ENCODE measurements at places on chromosomes 13 and 19.

GRCh38 chr13:48494874-48495273, 38.0 kb downstream of the RCBTB2 start:
- no peak for DNase-seq

- peak; percentile 68 for DNase-seq
Observed at GRCh38 chr13:39036212-39036611, 1.7 kb downstream of the PROSER1 start.

- DNase-seq = no peak
Observed at GRCh38 chr19:42411581-42412178, 15.5 kb downstream of the LIPE start.

GRCh38 chr13:34654203-34654602, 287.9 kb upstream of the NBEA start:
- no peak for DNase-seq

DNA sequence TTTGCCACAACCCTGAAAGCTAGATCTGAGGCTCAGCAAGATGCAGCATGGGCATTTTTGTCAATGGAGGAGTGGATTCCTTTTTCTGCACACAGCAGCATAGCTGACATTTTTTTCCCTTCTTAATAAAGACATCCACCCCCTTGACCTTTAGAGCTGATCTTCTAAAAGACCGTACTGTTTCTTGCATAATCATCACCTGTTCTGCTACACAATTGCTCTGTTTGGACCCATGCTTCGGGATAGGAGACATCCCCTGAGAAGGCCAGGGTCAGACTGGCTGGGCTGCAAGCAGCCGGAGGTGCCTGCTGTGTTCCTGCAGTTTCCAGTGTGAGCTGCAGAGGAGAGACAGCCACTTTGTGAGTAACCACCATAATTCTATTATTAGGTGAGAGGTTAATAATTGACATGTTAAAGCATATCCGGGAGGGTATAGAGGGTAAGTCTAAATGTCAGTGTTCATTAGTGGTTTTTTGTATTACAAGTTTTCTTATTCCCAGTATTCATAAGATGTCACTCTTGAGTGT, 108.5 kb upstream of the C1QTNF9B start:
- DNase-seq = no peak

DNA sequence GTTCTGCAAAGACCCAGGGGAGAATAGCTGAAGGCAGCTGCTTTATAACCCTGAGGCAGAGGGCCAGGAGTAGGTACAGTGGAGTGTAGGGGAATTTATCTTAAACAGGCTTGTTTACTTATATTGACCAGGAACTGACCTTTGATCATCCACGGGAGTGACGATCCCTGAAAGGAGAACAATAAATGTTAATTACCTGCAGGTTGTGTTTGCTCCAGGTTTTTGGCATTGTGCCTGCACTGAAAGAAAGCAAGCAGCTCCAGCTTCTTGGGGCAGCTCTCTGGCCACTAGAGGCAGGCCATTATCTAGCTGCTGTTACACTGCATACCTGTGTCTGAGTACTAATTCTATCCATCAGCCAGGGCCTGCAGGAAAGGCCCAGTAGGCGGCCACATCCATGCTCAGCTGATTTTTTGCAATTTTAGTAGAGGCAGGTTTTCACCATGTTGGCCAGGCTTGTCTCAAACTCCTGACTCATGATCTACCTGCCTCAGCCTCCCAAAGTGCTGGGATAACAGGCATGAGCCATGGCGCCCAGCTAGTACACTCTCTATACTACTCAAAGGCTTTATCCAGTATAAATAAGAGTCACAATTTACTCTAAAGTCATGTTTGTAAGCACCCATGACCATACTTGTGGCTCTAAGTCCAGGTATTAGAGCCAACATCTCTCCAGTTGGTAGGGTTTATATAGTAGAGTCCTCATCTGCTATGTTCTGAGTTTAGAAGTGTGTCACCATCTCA, 8.5 kb upstream of the ZNF91 start:
- DNase-seq = no peak

DNA sequence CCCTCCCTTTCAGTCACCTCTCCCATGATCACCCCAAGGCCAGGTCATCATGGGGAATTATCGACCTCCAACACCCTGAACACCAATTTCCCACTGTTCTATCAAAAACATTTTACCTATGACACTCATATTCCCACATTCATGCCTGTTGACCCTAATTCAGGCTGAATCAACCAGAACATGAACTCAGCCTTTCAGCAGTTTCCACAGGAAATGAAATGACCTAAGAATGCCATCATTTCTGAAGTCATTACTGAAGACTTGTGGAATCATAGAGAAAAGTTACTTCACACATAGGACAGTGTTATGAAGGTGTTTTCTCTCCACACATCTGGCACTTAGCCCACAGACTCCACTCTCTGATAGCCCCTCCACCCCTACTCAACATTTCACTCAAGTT, 29.9 kb upstream of the FAM124A start:
- no peak for DNase-seq

- DNase-seq = no peak
Observed at GRCh38 chr19:56170261-56170660, 5.5 kb upstream of the GALP start.

- peak; percentile 53 for DNase-seq
Observed at GRCh38 chr13:27283906-27284493, 13.4 kb downstream of the RASL11A start.

DNA sequence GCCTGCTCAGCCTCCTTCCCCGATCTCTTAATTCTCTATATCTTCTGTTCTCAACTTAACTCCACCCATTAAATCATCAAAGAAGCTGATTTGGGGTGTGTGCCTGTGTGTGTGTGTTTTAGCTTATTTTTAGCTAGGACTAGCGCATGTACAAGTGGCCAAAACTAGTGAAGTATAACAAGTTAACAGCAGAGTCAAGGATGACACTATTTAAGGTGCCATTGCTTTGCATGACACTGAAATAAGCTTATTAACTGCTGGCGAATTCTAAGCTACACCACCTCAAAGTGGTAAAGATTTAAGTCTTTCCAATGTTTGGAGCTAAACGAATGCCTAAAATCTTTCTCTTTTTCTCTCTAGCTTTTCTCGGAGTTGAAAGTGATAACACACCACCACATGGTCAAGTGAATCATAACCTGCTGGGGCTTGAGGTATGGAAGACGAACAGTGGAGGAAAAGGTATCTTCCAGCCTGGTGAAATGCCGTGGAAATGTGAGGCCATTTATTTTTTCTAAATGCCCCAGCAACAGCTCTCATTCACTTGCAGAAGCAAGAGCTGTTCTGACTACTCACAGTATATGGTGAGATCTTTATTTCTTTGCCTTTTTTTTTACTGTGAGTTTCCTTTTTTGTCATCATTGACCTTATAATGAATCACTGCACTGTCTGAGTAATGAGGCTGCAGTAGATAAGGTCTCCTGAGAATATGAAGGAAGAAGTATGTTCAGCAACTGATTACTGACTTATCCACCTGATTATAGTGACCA, 570.3 kb downstream of the PCDH9 start:
- DNase-seq = peak; percentile 90

- no peak for DNase-seq
Observed at GRCh38 chr13:47455626-47456025, 545.4 kb downstream of the SUCLA2 start.

DNA sequence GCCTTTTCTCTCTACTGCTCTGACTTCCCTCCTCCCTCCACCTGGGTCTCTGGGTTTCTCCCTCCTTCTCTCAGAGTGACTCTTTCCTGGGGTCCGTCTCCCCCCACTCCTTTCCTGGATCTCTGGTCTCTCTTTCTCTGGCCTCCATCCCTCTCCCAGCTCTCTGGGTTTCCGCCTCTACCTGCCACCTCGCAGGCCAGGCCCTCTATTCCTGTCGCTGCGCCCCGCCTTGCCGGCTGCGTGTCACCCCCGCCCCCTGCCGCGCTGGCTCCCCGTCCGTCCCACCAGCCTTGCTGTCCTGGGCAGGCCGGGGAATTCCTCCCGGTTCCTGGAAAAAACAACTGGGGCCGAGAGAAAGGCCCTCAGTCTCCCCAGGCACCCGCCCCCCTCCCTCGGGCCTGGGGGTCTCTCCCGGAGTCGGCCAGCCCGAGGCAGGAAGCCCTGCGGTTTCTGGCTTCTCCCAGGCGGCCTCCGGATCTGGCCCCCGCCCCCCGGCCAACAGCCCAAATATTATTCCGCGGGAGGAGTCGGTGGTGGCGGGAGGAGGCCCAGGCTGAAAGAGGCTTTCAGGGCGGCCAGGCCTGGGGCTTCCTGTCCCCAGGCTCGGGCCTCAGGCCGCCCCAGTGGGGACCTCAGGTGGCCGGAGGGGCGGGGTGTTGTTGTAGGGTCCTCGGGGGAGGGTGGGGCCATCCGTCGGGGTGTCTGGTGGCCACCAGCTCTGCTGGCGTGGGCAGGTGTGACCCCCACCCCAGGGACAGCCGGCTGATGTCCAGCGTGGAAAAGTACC, 9.3 kb downstream of the IRF2BP1 start:
- no peak for DNase-seq

DNA sequence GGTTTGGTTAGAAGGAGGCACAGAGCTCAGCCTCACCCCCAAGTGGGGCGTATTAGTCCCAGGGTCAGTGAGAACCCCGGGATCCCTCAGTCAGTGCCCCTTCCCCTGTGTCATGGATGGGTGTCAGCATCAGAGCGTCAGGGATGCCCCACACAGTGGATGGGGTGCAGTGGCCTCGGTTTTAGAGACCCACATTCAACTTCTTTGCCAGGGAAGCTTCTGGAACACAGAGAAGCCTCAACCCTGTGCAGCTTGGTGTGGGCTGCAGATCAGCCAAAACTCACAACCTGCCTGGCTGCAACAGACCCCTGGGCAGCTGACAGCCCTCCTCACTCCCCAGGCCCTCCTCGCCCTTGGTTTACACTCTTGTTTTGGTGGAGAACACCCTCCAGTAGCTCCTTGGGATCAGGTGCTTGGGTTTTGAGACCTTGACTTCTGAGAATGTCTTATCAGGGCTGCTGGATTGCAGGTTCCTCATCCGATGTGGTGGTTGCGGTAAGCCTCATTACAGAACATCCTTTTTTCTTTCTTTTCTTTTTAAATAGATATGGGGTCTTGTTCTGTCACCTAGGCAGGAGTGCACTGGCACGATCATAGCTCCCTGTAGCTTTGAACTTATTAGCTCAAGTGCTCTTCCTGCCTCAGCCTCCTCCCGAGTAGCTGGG, 11.0 kb downstream of the ZNF333 start:
- no peak for DNase-seq

DNA sequence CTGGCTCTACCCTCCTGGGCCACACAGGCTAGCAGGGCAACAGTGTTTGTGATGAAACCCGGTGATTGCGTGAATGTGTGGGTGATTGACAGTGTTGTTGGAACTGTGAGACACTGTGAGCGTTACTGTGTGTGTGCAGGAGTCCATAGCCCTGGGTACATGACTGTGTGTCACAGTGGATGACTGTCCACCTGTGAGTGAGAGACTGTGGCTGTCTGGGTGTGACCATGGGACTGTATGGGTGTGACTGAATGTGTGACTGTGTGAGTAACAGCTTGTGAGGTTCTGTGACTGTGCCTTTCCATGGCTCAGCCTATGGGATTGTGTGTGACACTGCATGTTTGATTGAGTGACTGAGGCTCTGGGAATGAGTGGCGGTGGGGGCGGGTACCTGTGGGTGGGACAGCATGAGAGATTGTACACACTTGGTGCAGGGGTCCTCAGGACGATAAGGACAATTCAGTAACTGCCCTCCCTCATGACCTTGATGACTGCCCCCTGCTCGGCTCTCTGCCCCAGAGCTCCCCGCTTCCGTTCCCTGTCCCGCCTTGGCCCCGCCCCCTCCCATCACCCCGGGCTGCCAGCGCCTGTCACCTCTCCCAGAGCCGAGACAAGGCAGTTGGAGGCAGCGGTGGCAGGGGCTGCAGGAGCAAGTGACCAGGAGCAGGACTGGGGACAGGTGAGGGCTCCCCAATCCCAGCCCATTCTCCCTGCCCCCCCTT, at the start of gene GIPR:
Gene GIPR, plus strand, starts transcription at position 602 of the 722 bp plus-strand sequence. CDS start 1,300 bp downstream, outside the sequence.
- DNase-seq = peak; percentile 76

GRCh38 chr19:55611983-55612645, 6.7 kb downstream of the ZNF865 start:
- DNase-seq = no peak

DNA sequence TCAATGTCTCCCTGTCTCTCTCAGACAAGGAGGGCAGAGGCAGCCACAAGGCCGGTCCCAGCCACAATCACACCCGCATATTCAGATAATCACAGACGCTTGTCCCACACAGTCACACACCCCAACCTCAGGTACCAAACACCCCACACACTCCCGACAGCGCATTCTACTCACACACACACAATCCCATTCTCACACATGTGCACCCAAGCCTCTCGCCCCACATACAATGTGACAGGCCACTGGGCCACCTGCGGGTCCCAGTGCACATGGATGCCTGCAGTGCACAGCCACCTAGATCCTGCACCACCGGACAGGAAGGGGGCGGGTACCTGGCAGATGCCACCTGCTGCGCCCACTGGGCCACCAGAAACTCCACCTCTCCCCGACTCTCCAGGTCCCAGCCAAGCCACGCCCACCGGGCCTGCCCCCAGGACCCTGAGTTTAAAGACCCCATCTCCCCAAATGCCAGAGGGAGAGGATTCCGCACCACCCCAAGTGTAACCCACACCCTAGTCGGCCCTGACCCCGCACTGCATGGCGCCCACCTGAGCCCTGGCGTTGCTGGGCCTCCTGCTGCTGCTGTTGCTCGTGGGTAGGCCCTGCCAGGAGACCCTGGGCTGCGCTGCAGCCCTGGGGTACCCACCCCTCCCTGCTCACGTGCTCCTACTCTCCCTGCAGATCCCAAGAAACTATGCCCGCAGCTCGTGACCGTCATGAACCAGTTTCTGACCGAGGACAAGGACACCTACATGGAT, 10.6 kb downstream of the SCGB2B2 start:
- no peak for DNase-seq

GRCh38 chr13:95381212-95381527, 79.9 kb upstream of the ABCC4 start:
- DNase-seq = no peak

GRCh38 chr19:5130371-5131030, 161.6 kb downstream of the KDM4B start:
- DNase-seq = peak; percentile 82

DNA sequence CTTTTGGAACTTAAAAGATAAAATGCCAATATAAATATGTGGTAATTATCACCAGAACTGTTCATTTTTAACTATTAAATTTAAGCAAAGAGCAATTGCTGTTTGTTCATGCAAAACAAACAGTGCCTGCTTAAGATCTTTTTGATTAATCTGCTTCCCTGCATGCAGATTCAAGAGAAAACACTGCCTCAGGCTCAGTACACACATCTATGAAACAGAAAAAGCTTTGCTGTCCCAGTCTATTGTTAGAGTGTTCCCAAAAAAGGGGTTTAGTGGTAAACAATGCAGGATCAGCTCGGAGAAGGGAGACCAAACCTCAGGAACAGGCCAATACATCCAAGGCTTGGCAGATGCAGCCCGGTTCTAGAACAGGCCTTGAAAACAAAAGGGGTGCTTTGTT, 49.3 kb upstream of the TDRD3 start:
- no peak for DNase-seq

- DNase-seq = no peak
Observed at GRCh38 chr13:47420568-47420967, 523.7 kb upstream of the HTR2A start.

GRCh38 chr13:26323764-26324163, 69.8 kb downstream of the CDK8 start:
- DNase-seq = no peak

- no peak for DNase-seq
Observed at GRCh38 chr13:79482281-79482970, 1.5 kb downstream of the NDFIP2 start.

GRCh38 chr19:14318873-14319272, 62.4 kb upstream of the ADGRE5 start:
- no peak for DNase-seq

GRCh38 chr13:50679321-50679720, 164.2 kb downstream of the DLEU7 start:
- no peak for DNase-seq
